CD4-positive, alpha-beta T cell treated with Interleukin-6 at 100 ng/mL for 8 hours (primary cell): ENCODE measurements at places on chromosomes 11 and 22.

DNA sequence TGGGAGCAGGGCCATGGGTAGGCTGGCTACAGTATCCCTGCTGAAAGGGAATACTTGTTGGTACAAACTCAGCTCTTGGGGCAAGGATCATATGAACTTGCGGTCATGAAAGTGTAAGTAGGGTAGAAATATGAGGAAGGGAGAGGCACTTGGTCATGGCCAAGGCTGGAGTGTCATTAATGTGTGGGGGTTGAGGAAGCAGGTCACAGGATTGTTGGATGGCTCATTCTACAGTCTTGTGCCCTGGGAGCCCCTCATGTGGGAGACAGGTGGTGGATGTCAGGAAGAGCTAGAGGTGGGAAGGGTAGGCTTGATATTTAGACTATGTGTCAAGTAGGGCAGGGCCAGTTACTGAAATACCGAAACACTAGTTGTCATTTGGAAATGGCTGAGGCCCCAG lies 95.5 kb downstream of the RRM1 start:
- no peak for DNase-seq

- no peak for DNase-seq
Measured at GRCh38 chr22:24178502-24179440, 2.5 kb upstream of the SUSD2 start.

- DNase-seq: no peak
Measured at GRCh38 chr11:83542861-83543260, 256.7 kb upstream of the CCDC90B start.

DNA sequence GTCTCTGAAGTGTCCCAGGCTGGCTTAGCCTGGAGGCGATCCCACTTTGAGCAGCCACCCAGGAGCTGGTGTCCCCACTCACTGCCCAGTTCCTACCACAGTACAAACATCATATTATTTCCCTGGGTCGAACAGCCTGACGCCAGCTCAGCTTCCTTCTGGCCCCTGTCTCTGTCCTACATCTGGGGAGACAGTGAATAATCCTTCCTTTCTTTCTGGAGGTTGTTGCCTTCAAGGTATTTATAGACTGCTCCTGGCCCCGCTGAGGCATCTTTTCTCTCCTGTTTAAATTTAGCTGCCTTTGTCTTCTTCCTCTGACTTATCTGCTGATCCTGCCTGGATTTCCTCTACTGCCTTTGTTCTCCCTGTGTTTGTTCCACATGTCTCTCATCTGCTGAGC lies 56.8 kb upstream of the LRRC55 start:
- no peak for DNase-seq
